ENCODE measurements at places on chromosomes 5 and 9. TPM values are rescaled to one million over a fixed set of nuclear protein-coding genes. Genes with fewer than 3 reads are reported as not detected.

DNA sequence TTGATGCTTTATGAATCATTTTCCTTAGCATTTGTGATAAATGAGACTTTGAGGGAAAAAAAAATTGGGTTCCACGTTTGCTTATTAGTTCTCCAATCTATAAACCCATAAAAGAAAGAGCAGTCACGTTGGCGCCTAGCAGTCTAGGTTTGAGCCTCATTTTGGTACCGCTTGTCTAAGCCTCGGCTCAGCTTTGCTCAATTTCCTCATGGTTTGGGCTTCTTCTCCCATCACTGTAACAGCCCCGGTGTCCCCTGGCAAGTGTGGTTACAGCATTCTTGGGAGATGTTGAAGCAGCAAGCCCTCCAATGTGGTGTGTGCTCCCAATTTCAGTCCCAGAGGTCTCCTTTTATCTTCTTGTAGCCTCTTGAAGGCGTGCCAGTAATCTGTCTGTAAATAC lies 578.4 kb downstream of the CDK5RAP2 start:
- no peak for DNase-seq

DNA sequence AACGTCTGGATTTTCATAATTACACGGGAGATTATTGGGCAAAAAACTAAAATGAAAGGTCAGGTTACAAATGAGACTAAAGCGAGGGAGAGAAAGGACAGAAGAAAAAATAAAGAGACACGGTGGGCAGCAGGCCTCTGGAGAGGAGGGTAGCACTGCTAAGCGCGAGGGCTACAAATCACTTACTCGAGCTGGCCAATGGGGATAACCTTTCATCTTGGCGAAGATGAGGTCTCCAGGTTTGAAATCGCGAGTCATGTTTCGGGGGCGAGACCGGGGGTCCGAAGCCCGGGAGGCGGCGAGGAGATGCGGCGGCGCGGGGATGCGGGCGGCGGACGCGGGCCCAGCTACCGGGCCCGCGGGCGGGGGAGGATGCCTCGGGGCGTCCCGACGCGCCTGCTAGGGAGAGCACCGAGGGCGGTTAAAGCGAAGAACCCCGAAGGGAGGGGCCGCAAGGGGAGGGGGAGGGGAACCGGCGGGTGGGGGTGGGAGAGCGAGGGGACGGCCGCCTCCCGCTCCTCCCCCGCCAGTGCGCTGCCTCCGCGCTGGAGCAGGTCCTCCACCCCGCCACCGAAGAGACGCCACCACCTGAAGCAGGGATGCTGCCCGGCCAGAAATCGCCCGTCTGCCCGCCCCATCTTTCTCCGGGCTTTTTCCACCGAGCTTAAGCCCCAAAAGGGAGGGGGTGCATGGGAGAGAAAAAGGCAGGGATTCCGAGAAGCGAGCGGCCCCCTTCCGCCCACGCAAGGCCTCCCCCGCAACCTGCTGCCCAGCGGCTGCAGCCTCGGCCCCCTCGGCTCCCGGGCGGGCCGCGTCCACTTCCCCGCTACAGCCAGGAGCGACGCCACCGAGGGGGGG lies 610 bp downstream of the PSIP1 start:
- DNase-seq, result peak; percentile 66

DNA sequence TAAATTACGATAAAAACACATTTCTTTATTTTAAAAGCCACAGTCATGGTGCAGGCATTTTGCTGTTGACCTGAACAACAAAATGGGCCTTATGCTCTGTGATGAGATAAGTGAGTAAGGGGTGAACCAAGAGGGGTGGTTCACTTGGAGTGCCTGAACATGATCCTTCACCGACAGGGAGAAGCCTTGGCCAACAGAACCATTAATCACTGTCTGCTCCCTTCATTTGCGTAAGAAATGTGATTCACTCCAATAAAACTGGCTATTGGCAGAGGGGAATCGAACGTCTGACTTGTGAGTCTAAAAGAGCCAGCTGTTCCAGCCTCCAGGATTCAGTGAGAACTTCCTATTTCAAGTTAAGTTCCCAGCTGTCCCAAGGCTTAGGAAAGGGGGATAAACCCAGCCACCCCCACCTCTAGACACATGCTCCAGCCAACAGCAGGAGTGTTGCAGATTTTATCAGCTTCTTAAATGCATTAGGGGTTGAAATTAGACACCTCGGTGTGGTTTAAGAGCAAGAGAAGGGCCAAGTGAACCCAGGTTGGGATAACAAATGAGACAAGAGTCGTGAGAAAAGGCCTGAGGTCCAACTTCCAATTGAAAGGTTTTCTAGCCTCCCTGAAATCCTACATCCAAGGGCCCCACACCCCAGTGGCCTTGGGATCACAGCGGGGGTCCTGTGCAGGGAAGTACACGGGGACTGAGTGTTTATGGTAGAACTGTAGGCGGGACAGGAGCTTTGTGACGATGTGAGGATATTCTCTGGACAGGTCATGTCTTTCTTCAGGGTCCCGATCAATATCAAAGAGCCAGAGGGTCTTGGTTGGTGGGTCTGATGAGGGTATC lies 131.4 kb upstream of the LHFPL2 start:
- DNase-seq, result peak; percentile 87

The SLC46A2 gene
- not detected for total RNA-seq

Measured in tongue (tissue), 3 donors.